ENCODE measurements at places on chromosomes 2 and 18.

DNA sequence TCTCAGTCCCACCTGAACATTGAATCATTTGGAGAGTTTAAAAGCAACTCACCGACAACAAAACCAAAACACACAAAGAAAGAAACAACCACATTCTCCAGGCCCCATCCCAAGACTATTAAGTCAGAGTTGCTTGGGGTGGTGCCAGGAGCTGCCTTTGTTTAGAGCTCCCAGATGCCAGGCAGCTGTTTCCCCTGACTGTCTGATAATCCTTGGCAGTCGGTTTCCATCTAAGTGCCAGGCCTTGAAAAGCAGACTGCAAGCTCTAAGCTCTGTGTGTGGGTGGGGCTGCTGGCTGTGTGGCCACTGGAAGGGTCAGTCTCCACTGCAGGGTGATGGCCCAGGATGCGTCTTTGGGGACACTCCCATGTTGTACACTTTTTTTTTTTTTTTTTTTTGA is 255.3 kb upstream of the AGAP1 start:
- DNase-seq, result peak; percentile 92

DNA sequence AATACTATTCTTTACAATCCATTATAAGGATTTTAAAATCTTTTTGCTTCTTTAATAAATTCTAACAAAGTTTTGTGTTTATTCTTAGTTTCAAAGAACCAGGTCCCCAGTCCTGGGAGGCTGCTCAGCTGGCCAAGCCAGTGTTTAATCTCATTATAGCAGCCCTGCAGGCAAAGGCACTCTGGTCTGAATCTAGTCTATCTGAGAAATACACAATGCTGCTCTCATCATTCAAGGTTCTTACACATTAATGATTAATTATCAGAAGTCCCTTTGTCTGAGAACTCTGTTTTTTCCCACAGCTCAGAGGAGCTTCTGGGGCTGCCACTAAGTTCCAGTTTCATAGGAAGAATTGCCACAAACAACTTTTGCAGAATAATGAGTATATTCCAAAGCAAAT is 27.7 kb downstream of the KCTD18 start:
- no peak for DNase-seq

DNA sequence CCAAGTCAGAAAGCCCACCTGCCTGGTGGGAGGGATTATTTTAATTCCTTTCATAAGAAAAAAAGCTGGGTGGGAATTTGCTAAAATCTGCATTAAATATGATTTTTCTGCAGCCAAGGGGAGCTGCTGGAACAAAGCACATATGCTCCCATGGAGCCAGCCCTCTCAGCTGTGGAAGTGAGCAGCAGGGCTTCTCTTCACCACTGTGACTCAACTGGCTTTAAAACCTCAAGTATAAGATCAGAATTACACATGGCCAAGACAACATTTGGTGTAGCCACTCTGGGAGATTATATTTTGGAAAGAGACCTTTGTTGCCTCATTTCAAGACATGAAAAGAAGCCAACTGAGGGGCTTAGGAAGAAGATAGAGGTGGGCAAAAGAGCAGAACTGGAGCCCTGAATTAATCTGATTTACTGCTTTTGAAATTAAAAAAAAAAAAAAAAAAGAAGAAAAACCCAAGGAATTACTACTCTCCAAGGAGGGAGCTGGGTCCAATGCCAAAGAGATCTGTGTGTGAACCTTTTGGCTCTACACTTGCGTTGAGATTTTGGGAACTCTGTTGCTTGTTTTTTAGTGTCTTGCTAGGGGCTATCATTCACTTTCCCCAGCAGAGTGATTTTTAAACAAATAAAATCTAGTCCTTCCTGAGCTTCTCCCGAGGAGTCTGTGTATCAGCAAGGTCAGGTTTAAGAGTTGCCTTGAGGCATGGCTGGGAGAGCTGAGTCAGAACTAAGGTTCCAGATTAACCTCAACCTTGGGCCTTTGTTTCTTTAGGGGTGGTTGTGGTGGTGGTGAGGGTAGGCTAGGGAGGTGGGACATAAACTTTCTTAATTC is 6.0 kb downstream of the LHCGR start:
- no peak for DNase-seq

DNA sequence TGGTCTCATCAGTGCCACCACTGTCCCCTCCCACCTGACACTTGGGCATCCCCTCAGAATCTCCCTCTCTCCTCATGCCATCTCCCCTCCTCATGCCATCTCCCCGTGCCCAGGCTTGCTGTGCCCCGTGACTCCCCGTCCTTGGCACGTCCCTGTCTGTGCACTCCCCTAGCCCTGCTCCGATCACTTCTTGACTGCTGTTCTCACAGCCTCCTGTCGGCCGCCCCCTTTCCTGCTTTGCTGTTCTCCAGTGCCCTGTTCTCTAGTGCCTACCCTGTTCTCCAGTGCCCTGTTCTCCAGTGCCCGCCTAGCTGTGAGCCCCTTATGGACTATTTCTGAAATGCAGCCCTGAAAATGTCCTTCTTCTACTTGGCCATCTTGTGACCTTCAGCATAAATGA is 253.8 kb downstream of the ALPK2 start:
- no peak for DNase-seq

GRCh38 chr18:55250768-55251173 is 291.5 kb upstream of the CCDC68 start:
- DNase-seq, result no peak

DNA sequence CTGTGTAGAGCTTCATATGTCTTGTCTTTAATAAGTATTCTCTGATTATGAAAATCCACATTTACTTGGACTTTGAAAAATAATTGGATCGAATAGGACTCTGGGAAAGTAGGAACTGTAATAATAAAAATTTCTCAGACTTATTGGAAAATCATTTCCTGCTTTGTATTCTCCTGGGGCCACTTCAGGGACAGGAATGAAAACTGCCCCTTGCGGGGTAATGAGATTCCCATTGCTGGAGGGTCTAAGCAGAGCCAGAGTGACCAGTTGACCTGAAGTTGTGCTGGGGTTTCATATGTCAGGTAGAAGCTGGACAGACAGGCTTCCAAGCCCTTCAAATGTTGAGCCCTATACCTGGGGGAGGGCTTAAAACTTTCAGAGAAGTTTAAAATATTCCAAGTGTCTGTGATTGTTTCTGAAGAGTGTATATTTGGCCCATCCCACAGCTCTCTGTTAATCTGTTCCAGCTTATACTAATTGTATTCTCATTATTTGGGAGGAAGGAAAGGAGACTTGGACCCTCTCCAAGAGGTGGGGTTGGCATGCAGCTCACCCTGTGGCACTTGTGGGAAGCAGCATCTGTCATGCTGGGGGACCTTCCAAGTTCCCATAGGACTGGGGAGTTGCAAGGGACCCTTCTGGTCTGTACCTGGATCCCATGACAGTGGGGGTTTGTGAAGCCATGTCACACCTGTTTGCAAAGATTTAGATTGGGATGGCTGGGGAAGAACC is 268.7 kb upstream of the ATP5MC3 start:
- DNase-seq, result no peak

DNA sequence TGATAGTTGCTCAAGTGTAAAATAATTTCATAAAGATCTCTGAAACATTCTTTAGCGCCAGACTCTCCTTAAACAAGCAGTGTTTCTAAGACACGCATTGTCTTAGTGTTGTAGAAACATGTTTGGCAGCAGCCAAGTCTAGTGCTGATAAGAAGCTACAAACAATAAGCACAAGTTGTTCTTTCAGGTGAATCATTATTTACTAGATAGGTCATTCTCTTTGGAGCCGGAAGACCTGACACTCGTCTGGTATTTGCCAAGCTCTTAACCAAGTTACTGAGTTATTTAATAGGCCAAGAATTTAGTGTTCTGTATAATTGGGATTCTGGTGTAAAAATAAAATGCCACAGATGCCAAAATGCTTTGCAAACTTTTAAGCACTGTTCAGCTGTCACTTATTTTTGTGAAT is 852.1 kb downstream of the CPS1 start:
- peak; percentile 90 for DNase-seq

GRCh38 chr2:215970425-215970824 is 42.9 kb downstream of the MREG start:
- no peak for DNase-seq

- DNase-seq, result peak; percentile 73
These were observed 138.8 kb downstream of the BCL11A start for GRCh38 chr2:60414495-60415138.

GRCh38 chr18:54783139-54783538 is 45.1 kb upstream of the RAB27B start:
- DNase-seq, result no peak

GRCh38 chr18:3721771-3722648 is 272.0 kb downstream of the TGIF1 start:
- DNase-seq, result no peak

- DNase-seq, result no peak
These were observed 5.8 kb upstream of the ARL5A start for GRCh38 chr2:151833984-151834383.

GRCh38 chr2:68738906-68739594 is 4.4 kb downstream of the ARHGAP25 start:
- DNase-seq, result no peak

DNA sequence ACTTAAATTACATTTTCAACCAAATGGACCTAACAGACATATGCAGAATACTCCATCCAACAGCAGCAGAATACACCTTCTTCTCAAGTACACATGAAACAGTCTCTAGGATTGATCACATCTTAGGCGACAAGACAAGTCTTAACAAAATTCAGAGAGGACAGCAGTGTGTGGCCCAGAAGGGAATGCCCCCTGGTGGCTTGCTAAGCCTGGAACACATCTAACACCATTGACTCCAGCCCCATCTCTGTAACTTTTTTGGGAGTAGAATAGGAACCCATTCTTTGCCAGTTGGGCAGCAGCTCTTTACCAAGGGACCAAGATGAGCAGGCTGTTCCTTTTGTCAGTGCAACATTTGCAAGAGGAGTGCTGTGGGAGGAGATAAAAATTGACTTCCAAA is 249.9 kb downstream of the PLCL1 start:
- DNase-seq, result peak; percentile 48

DNA sequence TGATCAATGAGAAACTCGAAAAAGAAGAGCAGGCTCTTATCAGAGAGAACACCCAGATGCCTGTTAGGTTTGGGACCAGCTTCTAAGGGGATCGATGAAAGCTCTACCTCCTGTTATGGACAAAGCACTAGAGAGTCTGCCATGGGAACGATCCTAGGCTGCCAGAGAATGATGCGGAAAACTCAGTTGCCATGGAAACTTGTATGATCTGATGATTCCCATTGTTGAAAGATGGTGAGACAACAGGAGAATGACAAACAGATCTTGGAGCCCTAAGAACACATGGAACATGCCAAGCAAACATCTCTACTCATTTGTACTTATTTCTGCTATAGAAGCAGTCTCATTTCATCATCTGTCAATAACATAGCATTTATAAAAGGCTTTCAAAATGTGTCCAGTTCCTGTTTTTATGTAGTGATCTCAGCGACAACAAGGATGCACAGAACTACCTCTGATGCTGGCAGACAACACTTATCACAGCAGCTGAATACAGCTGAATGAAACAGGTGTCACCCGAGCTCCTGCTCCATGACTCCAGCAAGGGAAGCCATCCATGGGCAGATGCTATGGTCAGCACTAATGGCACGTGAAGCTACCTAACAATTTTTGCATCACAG is 59.6 kb downstream of the NCKAP5 start:
- DNase-seq, result no peak

DNA sequence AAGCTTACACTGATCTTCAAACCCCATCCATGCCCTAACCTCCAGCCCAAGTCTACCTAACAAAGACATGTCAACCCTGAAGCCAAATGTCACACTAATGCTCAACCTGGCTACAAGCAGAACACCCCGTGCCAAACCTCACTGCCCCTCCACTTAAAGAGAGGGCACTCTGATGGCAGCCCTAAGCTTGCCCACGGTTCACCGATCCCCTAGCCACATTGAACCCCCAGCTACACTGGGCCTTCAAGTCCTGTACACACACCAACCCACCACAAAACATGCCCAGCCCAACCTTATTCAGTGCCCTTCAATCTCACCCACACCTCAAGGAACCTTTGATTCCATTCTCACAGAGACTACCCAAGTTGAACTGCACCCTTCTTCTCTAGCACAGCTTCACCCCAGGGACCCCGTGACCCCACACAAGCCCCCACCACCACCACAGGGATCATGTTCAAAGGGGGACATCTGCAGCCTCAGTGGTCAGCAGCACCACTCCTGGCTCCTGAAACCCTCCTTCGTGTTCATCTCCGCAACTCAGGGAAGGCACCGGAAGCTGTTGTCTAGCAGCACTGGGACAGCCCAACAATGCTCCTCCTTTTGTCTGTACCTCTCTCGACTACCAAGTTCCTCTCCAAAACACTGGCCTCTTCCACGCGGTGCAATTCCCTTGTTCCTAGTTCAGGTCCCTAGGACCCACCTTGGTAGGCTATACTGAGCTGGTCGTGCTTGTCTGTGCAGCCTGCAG is 218.8 kb downstream of the CYP26B1 start:
- no peak for DNase-seq

GRCh38 chr2:231709981-231710798 is 1.9 kb downstream of the PTMA start:
- peak; percentile 85 for DNase-seq

DNA sequence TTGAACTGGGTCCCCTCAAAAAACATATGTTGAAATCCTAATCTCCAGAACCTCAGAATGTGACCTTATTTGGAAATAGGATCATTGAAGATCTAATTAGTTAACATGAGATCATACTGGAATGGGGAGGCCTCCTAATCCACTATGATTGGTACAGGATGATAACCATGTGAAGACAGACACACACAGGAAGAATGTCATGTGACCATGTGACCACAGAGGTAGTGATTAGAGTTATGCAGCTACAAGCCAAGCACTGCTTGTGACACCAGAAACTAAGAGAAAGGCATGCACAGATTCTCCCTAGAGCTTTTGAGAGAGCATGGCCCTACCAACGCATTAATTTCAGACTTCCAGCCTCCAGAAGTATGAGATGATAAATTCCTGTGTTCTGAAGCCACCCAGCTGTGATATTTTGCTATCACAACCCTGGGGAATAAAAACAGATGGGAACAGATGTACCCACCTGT is 47.0 kb upstream of the TGIF1 start:
- peak; percentile 66 for DNase-seq

GRCh38 chr18:50161597-50162205 is 33.2 kb downstream of the MYO5B start:
- DNase-seq, result no peak

GRCh38 chr2:137838255-137839092 is 125.8 kb upstream of the HNMT start:
- DNase-seq, result peak; percentile 71

DNA sequence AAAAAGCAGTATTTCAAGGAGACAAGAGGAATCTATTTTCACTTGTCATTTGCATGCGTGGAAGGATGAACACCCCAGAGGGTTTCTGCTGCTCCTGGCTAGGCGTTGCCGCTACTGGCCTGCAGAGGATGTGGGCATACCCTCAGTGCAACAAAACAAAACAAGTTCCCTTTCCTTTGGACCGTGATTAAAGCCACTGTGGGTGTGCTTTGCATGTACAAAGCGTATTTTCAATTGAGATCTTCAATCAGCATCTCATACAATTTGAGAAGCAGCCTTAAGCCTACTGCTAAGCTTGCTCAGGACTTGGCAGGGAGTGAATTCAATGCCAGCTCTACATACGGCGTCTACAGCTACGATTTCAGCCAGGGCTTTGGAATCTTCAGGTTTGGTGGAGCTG is 298.4 kb downstream of the LPIN1 start:
- no peak for DNase-seq

- no peak for DNase-seq
These were observed 92.7 kb downstream of the NCKAP5 start for GRCh38 chr2:133475610-133476009.

Measured in fibroblast of pulmonary artery (primary cell).